ENCODE measurements at places on chromosomes 2 and 18.
A peak's percentile ranks its signal among the peaks of the same experiment; 100 is the strongest.

- DNase-seq, result no peak
Observed at GRCh38 chr2:234705108-234705507, 208.2 kb upstream of the ARL4C start.

- DNase-seq, result peak; percentile 63
Observed at GRCh38 chr2:100262555-100263320, 59.6 kb downstream of the LONRF2 start.

DNA sequence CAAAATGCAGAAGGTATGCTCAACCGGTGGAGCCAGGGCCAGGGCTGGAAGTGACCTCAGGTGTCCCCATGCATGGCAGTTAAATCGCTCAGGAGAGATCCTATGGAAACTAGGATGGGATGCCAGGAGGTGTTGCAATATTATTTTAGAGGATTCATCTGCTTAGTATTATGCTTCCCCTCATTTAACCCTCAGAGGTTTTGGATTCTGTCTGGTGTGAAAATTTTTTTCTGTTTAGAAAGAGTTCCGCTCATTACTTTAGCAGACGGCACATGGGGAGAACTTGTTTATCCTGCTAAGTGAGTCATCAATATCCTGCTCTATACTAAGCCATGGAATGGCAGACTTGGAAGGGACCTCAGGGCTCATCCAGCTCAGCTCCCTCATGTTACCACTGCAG is 42.5 kb downstream of the TRIB2 start:
- no peak for DNase-seq

GRCh38 chr2:103174711-103175110 is 412.9 kb downstream of the TMEM182 start:
- DNase-seq, result no peak

DNA sequence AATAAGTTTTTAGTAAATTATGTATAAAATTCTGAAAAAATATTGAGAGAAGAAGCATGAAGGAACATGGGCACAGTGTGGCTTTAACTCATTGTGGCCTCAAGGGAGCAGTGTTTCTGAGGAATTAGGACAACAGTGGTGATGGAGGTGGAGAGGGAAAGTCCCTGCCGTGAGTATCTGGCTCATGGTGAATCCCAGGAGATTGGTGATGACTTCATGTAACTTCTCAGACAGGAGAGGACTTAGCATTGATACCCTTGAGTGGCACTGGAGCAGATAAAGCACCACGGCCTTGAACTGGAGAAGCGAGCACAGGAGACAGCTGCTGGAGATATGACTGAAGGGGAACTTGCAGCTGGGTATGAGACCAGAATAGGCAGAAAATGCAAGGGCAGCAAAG is 35.0 kb upstream of the LRP1B start:
- DNase-seq, result no peak

DNA sequence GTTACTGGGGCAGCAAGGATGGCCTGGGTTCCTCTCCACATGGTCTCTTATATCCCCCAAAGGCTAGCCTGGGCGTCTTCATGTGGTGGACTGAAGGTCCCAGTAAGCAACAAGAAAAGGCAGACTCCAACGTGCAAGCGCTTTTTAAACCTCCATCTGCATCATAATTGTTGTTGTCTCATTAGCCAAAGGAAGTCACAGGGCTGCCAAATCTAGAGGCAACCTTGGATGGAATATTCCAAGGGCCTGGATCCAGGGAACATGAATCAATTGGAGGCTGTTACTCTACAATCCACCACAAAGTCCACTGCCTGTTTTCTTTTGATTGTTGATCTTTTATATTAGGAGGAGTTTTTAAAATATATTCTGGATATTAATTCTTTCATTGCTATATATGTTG is 118.8 kb downstream of the SH3RF3 start:
- DNase-seq, result no peak

DNA sequence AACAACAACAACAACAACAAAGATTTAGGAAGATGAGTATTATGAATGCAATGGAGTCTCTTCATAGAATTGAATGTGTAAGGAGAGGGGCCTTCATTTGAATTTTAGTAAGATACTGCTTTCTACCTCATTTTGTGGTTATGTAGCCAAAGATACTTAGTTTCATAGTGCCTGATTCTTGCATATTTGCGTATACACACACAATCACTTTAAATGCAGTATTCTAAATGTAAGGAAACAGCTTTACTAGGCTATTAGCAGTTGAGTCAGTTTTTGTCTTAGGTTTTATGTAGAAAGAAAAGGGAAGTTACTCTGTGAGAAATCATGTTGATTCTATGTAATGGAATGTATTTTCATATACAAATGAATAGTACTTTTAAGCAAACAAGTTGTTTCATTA is 80.5 kb downstream of the HAUS1 start:
- no peak for DNase-seq

GRCh38 chr2:1625281-1626001 is 118.9 kb downstream of the PXDN start:
- no peak for DNase-seq

GRCh38 chr2:239246723-239247122 is 154.1 kb downstream of the HDAC4 start:
- no peak for DNase-seq

GRCh38 chr18:45316127-45316526 is 299.1 kb upstream of the SLC14A2 start:
- no peak for DNase-seq

GRCh38 chr18:74303936-74304335 is 11.7 kb upstream of the C18orf63 start:
- DNase-seq, result no peak

DNA sequence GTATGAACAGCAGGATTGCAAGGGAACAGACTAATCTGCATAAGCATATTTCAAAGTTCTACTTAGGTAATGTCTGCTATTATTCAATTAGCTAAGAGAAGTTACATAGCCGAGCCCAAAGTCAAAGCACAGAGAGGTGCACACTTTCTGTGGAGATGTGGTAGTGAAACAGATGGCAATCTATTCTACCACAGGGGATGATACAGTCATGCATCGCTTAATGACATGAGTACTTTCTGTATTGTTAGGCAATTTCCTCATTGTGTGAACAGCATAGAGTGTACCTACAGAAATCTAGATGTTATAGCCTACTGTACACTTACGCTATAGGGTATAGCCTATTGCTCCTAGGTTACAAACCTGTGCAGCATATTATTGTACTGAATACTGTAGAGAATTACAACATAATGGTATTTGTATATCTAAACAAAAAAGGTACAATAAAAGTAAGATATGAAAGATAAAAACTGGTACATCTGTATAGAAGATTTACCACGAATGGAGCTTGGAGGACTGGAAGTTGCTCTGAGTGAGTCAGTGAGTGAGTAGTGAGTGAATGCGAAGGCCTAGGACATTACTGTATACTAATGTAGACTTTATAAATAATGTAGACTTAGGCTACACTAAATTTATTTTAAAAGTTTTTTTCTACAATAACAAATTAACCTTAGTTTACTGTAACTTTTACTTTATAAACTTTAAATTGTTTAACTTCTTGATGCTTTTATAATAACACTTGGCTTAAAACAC is 197.6 kb downstream of the MBD5 start:
- no peak for DNase-seq

DNA sequence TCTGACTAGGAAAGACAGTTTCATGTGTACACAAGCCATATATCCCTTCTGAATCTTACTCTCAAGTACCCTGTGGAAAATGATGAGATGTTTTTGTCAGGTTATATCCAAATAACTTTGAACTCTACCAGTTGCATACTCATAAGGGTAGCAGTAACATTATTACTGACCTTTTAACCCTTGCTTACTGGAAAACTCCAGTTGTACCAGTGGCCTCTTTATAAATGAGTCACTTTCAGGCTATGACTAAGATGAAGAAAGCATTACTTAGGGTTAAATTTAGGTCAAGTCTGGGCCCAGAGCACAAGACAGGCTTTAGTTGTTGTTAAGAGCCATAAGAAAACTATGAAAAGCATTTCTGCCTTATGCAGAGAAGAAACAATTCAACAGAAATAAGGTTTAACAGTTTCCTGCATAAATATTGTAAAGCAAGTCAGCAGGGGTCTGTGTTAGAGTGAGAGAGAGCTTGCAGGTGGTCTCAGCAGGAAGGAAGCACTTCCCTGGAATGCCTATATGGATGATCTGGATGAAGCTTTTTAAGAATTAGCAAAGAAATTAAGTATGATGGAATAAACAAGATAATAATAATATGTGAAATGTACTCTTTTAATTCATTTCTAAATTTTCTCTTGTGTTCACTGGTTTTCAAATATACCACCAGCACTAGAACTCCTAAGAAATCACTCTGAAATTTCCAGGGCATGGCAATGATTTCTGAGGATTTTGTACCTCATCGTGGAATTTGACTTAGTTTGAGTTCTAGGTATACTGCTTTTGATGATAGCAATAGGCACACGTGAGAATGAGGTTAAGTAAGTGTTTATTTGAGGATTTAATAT is 126.6 kb downstream of the UBE2E3 start:
- peak; percentile 43 for DNase-seq

GRCh38 chr2:96690306-96691021 is 47.9 kb downstream of the FER1L5 start:
- DNase-seq, result no peak

- no peak for DNase-seq
Observed at GRCh38 chr18:71040161-71040560, 751.3 kb downstream of the SOCS6 start.

DNA sequence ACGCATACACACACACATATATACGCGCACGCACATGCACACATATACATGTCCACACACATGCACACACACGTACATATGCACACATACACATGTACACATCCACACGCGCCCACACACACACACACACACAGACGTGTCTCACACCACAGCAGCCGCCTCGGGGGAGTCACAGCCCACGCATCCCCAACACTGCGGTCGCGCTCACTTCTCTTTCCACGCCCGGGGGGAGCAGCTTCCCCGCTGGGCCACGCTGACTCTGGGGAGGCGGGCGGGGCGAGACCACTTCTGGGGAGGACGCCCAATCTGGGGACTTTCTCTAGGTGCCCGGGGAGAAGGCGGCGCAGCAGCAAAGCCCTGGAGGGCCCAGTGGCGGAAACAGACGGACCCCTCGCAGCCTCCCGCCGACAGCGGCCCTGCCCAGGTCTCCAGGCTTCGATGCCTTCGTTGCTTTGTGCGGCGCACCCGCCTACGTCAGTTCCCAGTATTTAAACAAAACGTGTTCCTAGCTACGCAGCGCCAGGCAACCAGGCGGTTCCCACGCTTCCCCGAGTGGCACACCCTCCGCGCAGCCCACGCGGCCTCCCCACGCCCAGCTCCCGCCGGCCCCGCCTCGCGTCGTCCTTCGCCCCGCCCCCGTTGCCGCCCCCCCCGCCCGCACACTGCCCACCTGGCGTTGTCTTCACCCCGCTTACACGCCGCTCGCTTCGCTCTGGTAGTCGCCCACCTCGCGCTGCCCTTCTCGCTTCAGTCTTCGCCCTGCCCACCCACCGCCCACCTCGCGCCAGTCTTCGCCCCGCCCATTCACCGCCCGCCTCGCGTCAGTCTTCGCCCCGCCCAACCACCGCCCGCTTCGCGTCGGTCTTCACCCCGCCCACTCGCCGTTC is 810 bp upstream of the RBFA start:
- DNase-seq, result peak; percentile 67

DNA sequence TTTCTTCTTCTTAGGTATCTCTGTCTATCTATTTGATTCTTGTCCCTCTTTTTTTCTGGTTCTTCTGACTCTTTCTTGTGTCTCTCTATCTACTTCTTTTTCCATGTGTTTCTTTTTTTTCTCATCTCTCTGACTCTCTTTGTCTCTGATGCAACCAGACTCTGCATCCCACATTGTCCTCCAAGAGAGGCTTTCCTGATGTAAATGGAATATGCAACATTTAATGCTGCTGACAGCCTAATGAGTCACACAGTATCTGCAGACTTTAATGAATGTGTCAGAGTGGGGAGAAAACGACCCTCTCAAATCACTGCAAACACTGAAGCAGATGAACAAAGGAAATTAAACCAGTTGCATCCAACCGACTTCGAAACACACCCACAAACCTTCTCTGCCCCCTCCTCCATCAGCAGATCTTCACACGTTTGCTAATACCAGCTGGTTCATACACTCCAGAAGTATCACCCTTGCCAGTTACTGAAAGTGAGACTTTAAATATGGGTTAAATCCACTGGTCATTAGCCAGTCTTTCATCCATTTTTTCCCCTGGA is 351.5 kb downstream of the TXNL1 start:
- DNase-seq, result no peak

DNA sequence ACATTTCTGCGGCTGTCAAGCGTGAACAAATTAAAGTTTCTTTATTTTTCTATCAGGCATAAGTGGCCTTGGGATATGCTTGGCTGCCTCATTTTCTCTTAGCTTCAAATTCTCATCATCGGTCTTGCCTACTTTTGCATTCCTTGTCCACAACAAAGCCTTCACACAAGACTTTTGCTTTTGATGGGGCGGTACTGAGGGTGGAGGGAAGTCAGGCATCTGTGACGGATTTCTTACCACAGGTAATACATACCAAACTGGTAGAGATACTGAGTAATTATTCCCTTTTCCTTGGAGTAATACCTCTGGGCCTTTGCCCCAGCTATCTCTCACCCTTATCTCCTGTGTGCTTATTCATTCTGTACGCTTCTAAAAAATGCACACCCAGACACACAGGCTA is 468.3 kb upstream of the RGPD4 start:
- DNase-seq, result no peak

DNA sequence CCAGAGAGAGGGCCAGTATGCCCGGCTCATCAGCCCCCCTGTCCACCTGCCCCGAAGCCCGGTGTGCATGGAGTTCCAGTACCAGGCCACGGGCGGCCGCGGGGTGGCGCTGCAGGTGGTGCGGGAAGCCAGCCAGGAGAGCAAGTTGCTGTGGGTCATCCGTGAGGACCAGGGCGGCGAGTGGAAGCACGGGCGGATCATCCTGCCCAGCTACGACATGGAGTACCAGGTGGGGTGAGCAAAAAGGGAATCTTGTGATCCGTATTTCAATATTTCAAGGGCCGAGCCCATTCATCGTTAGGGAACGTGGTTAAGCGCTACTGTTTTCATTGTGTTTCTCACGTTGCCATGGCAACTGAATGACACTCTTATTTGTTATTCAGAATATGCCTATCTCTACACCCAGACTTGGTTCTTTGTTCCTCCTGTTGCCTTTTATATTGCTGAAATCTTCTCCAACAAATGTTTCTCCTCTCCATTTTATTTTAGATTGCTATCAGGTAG is 81.5 kb downstream of the NRP2 start:
- no peak for DNase-seq
